ENCODE measurements at places on chromosomes 1 and 21.
A peak's percentile ranks its signal among the peaks of the same experiment; 100 is the strongest.

DNA sequence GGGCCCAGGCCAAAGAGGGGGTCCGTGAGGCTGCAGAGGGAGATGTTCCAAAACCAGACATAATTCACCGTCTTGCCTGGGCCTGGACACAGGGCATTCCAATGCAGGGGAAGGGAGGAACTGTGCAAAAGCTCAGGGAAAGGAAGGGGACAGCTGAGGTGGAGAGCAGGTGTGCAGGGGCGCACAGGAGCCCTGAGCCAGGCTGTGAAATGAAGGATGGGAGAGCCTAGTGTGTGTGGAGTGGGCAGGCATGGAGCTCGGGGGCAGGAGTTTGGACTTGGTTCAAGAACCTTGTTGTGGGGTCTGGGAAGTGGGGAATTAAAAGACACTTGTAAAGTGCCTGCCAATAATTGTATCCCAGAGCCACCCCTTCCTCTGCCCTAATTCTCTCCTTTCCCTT is 2.3 kb downstream of the TNNI1 start:
- DNase-seq, result no peak

DNA sequence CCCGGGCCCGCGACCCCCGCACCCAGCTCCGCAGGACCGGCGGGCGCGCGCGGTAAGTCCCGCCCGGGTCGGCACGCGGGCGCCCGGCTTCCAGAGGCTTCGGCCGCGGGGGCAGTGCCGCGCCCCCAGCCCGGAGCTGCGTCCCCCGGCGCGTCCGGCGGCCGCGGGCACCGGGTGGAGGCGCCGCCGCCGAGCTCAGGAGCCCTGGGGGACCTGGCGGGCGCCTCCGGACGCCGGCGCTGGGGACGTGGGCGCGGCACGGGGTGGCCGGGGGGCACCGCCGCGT is 227 bp downstream of the NBL1 start:
- DNase-seq, result no peak

GRCh38 chr1:208098773-208099172 is 145.4 kb downstream of the PLXNA2 start:
- DNase-seq, result no peak

- no peak for DNase-seq
Observed at GRCh38 chr1:64679177-64679576, 65.7 kb upstream of the RAVER2 start.

- DNase-seq, result no peak
Observed at GRCh38 chr1:1600861-1601563, 1.1 kb upstream of the FNDC10 start.

DNA sequence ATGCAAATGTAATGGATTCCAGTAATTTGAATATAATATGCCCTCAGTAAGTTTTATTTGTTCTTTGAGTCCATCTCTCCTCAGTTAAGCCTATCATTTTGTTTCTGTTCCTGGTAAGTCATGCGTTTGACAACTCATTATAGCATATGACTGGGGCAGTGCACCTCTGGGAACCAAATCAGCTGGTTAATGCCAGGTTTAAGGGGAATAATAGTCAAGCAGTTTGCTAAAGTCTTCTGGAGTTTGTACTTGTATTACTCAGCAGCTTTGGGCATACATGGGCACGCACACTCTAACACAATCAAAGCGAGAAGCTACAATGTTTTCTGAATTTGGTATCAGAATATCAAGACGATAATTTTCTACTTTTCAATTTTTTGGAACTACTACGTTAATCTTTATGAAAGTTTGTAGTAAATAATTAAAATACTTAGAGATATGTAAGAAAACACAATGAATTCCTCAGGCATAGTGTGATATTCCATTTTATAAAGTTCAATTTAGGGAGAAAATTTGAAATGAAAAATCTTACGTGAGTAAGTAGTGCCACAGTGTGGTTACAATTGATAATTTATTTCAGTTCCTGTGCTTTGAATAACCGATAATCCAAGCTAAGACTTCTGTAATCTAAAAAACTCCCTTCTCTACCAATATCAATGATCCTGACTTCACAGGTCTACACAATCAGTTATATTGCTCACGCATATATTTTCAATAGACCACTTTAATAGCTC is 43.8 kb upstream of the KCTD3 start:
- no peak for DNase-seq

GRCh38 chr1:115461526-115461925 is 123.5 kb upstream of the NGF start:
- DNase-seq, result no peak

GRCh38 chr1:223331929-223332328 is 32.0 kb downstream of the SUSD4 start:
- DNase-seq, result peak; percentile 57

DNA sequence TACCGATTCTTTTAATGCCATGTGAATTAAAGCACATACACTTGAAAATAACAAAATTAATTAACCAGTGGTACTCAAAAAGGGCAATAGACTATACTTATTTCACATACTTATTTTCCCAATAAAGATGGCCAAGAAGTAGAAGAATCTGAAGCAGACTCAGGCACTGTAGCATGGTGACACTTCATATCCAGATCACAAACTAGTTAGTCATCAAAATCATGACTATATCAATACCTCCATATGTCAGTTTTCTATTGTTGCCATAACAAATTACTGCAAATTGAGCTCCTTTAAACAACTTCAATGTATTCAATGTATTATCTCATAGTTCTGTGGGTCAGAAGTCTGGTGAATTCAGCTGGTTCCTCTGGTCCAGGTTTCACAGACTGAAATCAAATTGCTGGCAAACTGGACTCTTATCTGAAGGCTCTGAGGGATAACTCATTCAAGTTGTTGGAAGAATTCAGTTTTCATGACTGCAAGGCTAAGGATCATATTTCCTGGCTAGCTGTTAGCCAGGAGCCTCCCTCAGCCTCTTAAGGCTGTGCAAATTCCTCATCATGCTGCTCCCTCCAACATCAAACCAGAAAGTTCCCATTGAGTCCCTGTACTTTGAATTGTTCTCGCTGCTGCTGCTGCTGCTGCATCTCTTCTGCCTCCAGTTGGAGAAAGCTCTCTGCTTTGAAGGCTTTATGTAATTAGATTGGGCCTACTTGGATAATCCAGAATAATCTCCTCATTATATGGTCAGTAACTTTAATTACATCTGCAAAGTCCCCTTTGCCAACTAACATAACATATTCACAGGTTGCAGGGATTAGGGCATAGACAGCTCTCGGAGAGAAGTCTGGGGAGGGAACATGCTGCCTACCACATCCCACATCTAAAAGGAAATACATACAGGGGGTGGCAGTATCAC is 91.5 kb downstream of the MRPL39 start:
- no peak for DNase-seq

DNA sequence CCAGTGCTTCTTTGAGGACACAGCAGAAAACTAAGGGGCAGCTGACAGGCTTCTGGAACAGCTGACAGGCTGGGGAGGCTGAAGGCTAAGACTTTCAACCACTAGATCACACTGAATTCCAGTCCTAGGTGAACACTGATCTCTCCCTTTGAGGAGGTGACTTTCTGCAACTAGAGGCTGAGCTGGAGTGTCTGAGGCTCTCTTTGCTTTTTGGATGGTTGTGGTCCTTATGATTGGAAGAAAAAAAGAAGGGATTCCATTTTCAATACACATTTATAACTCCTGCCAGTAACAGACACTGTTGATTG is 1.4 kb downstream of the IL6R start:
- no peak for DNase-seq

DNA sequence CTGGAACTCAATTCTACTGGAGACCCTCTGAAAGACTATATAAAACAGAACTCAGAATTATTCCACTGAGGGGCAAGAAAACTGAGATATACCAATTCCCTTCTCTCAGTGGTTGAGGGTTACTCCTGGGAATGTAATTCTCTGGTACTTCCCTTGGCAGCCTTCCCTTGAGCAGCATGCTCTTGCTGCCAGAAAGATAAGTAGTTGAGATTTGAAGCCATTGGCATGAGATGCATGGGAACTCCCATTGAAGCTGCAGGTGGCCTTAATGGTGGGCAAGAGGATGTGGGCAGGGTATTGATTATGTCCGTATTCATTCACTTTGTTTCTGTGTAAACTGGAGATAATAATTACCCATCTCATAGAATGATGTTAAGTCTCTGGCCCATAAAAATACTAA is 28.6 kb upstream of the C1orf185 start:
- no peak for DNase-seq

Data from LoVo (cell line).